ENCODE measurements at places on chromosomes 4 and X.

DNA sequence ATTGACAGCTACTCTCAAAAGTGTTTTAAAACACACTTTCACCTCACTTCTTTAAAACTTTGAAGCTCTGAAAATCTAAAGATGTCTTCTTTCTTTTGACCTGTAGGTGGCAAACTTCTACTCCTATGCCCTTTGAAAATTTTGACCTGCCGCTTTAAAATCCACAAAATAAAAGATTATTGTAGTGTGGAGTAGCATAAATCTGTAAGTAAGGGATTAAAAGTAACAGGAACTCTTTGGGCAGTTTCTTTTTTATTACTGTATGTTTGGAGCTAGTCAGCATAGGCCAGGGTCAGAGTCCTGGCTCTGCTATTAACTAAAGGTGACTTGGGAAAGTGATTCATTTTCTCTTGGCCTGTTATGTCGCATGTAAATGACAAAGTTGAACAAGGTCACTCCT lies 25.5 kb downstream of the BBS12 start:
- peak; percentile 73 for DNase-seq

- DNase-seq, result no peak
Measured at GRCh38 chr4:158314756-158315487, 104.6 kb downstream of the TMEM144 start.

- DNase-seq, result no peak
Measured at GRCh38 chr4:24924309-24924781, 11.5 kb upstream of the CCDC149 start.

GRCh38 chrX:48530736-48531135 lies 8.8 kb upstream of the TBC1D25 start:
- no peak for DNase-seq

GRCh38 chrX:9492901-9493300 lies 28.0 kb downstream of the TBL1X start:
- DNase-seq, result no peak

DNA sequence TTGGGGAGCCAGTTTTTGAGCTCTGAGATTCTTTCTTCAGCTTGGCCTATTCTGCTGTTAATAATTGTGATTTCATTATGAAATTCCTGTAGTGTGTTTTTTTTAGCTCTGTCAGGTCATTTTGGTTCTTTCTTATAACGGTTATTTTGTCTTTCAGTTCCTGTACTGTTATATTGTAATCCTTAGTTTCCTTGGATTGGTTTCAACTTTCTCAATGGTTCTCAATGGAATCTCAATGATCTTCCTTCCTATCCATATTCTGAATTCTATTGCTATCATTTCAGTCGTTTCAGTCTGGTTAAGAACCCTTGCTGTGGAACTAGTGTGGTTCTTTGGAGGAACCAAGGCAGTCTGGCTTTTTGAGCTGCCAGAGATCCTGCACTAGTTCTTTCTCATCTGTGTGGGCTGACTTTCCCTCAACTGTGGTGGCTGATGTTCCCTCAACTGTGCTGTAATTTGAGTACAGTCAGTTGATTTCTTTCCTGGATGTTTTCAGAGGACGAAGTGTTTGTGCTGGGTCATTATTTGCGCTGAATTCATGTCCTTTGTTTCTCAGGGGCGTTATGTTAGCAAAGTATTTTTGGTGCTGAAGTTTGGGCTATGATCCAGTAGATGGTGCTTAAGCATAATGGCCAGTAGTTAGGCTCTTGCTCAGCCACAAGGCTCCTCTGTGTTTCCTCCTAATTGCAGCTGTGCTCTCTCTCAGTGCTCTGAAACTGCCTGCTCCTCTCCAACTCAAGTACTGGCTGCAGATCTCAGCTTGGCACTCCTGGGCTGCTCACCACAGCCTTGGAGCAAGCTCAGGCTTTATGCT lies 27.5 kb downstream of the ENPEP start:
- DNase-seq, result peak; percentile 32

GRCh38 chrX:28398342-28398741 lies 188.9 kb upstream of the IL1RAPL1 start:
- no peak for DNase-seq

DNA sequence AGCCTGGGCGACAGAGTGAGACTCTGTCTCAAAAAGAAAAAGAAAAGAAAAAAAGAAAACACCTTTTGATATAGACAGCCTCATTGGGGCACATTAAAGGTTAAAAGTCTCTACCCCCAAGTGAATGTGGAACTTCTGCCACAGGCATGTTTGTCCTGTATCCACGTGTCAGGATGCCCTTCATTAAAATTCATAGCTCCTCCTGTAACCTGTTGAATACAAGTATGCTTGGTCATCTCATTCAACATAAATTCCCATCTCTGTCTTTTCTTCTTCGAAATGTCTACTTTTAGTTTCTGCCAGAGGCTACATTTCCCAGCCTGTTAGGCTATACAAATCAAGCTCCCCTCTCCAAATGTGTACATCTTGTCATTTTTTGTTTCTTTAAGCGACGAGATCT lies 25.8 kb downstream of the P2RY8 start:
- DNase-seq, result no peak

- no peak for DNase-seq
Measured at GRCh38 chr4:94436512-94436911, 15.2 kb upstream of the PDLIM5 start.

DNA sequence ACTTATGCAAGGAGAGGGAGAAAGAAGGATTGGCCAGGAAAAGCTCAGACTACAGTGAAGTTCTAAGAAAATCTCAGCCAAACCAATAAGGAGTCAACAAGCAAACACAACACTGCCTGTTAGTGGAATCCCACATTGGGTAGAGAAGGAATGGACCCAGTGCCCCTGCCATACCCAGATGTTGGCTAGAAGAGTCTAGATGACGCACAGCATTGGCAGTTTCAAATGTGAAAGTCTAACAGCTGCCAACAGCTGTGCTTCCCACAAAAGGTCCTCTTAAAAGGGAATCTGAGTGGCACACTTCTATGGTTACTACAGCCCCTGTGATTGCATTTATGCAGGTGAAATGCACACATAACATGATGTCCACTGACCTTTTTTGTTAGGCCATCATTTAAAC lies 37.2 kb upstream of the CPEB2 start:
- DNase-seq, result no peak

DNA sequence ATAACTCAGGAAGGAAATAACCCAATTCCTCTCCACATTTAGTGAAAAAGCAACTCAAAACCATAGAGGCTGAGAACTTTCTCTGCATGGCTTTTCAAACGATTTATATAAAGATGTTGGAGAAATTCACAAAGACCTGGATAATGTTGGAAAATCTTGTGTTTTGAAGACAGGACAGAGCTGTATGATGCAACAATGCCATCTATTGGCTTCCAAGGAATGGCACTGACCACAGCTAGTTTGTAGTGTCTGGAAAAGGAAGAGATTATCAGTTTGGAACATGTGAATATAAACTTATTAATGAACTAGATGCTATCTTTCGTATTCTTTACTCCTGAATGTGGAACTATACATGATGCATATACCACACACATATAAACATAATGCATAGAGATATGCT lies 503.6 kb downstream of the IL1RAPL1 start:
- DNase-seq, result peak; percentile 42

- DNase-seq, result no peak
Measured at GRCh38 chrX:68699960-68700746, 52.7 kb downstream of the STARD8 start.

GRCh38 chr4:151766691-151767090 lies 5.9 kb upstream of the GATB start:
- DNase-seq, result no peak

GRCh38 chrX:49753691-49754090 lies 57.9 kb upstream of the PAGE1 start:
- no peak for DNase-seq

GRCh38 chr4:8077181-8078108 lies 81.2 kb downstream of the ABLIM2 start:
- DNase-seq, result no peak

DNA sequence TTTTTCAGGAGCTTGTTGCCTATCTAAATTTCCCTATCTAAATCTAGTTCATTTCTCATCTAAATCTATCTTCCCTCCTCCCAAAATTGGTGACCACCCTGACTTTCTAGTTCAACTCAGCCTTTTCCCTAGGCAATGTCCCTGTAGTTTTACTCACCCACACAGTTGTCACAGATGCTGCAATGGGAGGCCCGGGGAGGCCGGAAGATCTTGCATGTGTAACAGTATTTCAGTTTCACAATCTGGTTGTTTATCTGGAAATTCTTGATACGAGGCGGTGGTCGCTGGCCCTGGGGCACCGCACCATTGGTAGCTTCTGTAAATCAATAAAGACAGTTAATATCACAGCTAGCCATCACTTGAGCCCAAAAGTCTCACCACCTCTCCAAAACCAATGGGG lies 20.2 kb downstream of the ZDHHC9 start:
- no peak for DNase-seq

DNA sequence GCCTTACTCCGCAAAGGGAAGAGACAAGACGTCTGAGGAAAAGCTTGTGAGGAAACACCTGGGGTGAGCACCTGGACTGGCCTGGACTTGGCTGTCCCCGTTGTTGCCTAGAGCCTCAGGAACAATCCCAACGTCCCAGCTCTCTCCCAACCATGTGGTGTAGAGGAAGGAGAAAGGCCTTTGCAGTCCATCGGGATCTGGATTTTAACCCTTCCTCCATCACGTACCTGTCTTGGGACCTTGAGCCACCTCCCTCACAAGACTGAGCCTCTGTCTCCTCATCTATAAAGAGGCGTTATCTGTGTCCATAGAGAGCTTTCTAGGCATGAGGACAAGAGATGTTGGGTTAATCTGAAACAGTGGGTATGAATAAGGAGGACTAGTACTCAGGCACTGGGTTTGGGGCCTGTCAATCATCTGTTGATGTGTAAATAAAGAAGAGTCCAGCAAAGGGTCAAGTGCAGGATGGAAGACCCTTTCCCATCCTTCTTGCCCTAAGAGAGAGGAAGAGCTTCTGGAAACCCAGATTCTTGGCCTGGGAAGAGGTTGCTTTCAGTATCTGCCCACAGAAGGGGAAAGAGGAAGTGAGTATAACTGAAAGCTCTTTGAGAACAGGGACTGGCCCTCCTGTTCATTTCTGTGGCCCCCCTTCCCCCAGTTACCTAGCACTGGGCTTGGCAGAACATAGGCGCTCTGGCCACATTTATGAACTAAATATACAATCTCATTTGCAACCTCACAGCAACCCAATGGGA lies 137.1 kb downstream of the PJA1 start:
- DNase-seq, result peak; percentile 19

- no peak for DNase-seq
Measured at GRCh38 chr4:109532182-109532581, 27.9 kb upstream of the MCUB start.

DNA sequence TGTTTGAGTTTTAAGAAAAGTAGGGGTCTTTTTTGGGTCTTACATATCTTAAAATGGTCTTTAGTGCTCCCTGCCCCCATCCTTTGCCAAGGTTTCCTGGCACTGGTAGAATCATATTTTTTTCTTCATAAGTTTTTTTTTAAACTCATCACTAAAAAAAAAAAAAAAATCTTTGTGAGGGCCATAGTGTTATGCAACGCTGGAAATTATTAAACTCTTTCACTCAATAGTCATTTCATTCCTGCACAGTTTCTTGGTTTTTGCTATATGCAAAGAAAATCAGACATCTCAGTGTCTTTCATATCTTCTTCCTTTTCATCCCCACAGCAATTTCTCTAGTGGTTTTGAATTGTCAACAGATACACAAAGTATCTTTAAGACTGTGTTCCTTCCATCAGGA lies 95.6 kb downstream of the TMA16 start:
- no peak for DNase-seq

GRCh38 chr4:158781963-158782362 lies 13.1 kb downstream of the FNIP2 start:
- DNase-seq, result no peak

DNA sequence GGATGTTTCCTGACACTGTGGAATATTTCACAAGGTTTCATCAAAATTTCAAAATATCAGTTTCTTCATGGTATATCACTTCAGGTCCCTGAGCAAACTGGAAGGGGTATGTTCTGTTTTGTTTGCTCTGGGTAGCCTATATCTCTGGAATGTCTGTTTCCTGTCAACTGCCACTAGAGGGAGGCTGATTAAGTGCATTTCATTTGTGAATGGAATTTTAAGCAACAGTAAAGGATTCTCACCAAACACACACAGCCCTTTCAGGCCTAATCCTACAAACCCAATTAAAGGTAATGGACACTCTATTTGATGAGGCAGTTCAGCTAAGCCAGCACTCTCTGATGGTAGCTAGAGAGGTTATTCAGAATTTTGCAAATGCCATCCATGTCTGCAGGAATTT lies 307.1 kb downstream of the TEX13A start:
- DNase-seq, result peak; percentile 4

- DNase-seq, result no peak
Measured at GRCh38 chr4:177159600-177159999, 150.1 kb upstream of the NEIL3 start.

GRCh38 chr4:145132511-145133098 lies 34.5 kb downstream of the ABCE1 start:
- peak; percentile 24 for DNase-seq

DNA sequence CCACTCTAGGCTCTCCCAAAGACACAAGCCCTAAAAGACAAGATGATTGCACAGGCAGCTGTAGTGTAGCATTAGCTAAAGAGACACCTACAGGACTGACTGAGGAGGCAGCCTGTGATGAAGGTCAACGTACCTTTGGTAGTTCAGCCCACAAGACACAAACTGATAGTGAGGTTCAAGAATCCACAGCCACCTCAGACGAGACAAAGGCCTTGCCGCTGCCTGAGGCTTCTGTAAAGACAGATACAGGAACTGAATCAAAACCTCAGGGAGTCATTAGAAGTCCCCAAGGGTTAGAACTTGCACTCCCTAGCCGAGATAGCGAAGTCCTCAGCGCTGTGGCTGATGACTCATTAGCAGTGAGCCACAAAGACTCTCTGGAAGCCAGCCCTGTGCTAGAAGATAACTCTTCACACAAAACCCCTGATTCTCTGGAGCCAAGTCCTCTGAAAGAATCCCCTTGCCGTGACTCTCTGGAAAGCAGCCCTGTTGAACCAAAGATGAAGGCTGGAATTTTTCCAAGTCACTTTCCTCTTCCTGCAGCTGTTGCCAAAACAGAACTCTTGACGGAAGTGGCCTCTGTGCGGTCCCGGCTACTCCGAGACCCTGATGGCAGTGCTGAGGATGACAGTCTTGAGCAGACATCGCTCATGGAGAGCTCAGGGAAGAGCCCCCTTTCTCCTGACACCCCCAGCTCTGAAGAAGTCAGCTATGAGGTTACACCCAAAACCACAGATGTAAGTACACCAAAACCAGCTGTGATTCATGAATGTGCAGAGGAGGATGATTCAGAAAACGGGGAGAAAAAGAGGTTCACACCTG lies 306.3 kb downstream of the ANK2 start:
- peak; percentile 3 for DNase-seq

- no peak for DNase-seq
Measured at GRCh38 chr4:77798385-77798784, 20.8 kb downstream of the CNOT6L start.

DNA sequence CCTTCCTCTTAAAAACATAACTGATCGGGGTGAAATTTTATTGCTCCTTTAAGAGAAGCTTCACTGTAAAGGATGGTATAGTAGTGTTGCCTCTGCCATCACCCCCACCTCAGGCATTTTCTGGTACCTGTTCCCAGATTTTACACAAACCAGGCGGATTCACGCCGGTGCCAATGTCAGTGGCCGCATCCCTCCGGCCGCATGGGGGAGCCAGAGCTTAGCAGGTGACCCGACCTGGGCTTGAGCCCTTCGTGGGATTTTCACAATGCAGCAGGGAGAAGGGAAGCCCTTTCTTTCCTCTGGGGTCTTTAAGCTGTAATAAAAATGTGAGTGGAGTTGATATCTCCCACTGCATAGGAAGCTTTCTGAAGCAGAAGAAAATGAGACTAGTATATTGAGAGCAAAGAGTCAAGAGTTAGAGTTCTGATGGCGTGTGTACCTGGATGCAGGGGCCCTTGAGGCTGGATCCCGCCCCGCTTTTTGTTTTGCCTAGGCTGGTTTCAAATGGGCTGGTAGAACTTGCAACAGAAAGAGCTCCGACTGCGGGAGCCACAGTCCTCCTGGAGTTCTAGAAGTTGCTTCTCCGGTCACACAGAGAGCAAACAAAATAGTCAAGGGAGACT lies 59.4 kb downstream of the POLR2B start:
- DNase-seq, result peak; percentile 67

All from tongue (tissue), 3 donors.